ENCODE measurements at places on chromosomes 3 and 15. TPM values are rescaled to one million over a fixed set of nuclear protein-coding genes. Genes with fewer than 3 reads are reported as not detected.

Gene SLC22A14
- total RNA-seq, result not detected

Gene ACKR2
- total RNA-seq, result 2.9 TPM

Gene EIF4A2
- total RNA-seq, result 725 TPM

Gene GOLGA8H
- total RNA-seq, result 0.99 TPM

Gene CCDC14
- 28.3 TPM for total RNA-seq

Gene THAP10
- total RNA-seq, result 1.0 TPM

Gene OIP5
- total RNA-seq, result 0.60 TPM

Gene CADPS
- not detected for total RNA-seq

Gene MED12L
- total RNA-seq, result 0.30 TPM

Gene FAM131A
- 24.2 TPM for total RNA-seq

Gene NR2F2
- 6.1 TPM for total RNA-seq

Gene GPR15
- total RNA-seq, result not detected

Gene ANKUB1
- not detected for total RNA-seq

Gene OXTR
- total RNA-seq, result 6.9 TPM

Gene INSYN1
- total RNA-seq, result under 0.01 TPM

Gene GREM1
- 9.7 TPM for total RNA-seq

Gene SPG11
- 68.8 TPM for total RNA-seq

Gene TIGIT
- total RNA-seq, result not detected

Gene ARHGAP11A
- 14.1 TPM for total RNA-seq

Gene RAB43
- 38.3 TPM for total RNA-seq

Gene FOXB1
- total RNA-seq, result not detected

Gene CLDN18
- not detected for total RNA-seq

Gene CD86
- not detected for total RNA-seq

Gene STAB1
- total RNA-seq, result 0.50 TPM

Gene CMTM6
- total RNA-seq, result 242 TPM

Gene LXN
- total RNA-seq, result 50.3 TPM

Gene KBTBD13
- not detected for total RNA-seq

Gene NTRK3
- total RNA-seq, result not detected

Gene IQCF5
- total RNA-seq, result not detected

Gene CTDSPL
- total RNA-seq, result 43.4 TPM

Gene RSL24D1
- total RNA-seq, result 147 TPM

Gene EXD1
- total RNA-seq, result not detected

Gene FBLN2
- 9.4 TPM for total RNA-seq

Gene ARNT2
- total RNA-seq, result 2.8 TPM

Gene TTLL13
- 0.10 TPM for total RNA-seq

Gene GOLGA8Q
- 1.4 TPM for total RNA-seq

Gene SLC51B
- total RNA-seq, result not detected

Gene RYR3
- 0.35 TPM for total RNA-seq

All from renal cortical epithelial cell (primary cell).